ENCODE measurements at places on chromosomes 12 and 14. TPM values are rescaled to one million over a fixed set of nuclear protein-coding genes. Genes with fewer than 3 reads are reported as not detected.

The TAS2R30 gene
- total RNA-seq: 4.2 TPM

The TEX22 gene
- 0.28 TPM for total RNA-seq

The TM9SF1 gene
- 78.4 TPM for total RNA-seq

The TESPA1 gene
- total RNA-seq: not detected

The CNTN1 gene
- 1.7 TPM for total RNA-seq

The RBP5 gene
- not detected for total RNA-seq

The B4GALNT3 gene
- 0.28 TPM for total RNA-seq

The KRT77 gene
- not detected for total RNA-seq

The ZBTB1 gene
- total RNA-seq: 40.8 TPM

The PUS1 gene
- total RNA-seq: 4.2 TPM

The HOXC4 gene
- total RNA-seq: 0.19 TPM

The SYNE3 gene
- 5.9 TPM for total RNA-seq

The KRT78 gene
- total RNA-seq: not detected

The MDM1 gene
- 15.5 TPM for total RNA-seq

The COQ5 gene
- 30.9 TPM for total RNA-seq

The RNF212B gene
- total RNA-seq: not detected

The LALBA gene
- not detected for total RNA-seq

The CMA1 gene
- not detected for total RNA-seq

The DENND5B gene
- 17.8 TPM for total RNA-seq

The COQ6 gene
- 27.8 TPM for total RNA-seq

The CYP46A1 gene
- total RNA-seq: 0.56 TPM

The KRT6C gene
- total RNA-seq: not detected

The PMCH gene
- total RNA-seq: not detected

The RPS6KL1 gene
- 0.96 TPM for total RNA-seq

The MIP gene
- total RNA-seq: 0.19 TPM

The CPM gene
- total RNA-seq: 19.0 TPM

The LMO3 gene
- total RNA-seq: 0.56 TPM

The CAPRIN2 gene
- 46.5 TPM for total RNA-seq

The MYRFL gene
- under 0.01 TPM for total RNA-seq

The LRRK2 gene
- total RNA-seq: 5.9 TPM

The APOLD1 gene
- 77.2 TPM for total RNA-seq

The TPPP2 gene
- not detected for total RNA-seq

The NPFF gene
- not detected for total RNA-seq

The TAS2R9 gene
- not detected for total RNA-seq

The HCAR3 gene
- not detected for total RNA-seq

The FAM181A gene
- total RNA-seq: not detected

The LTA4H gene
- total RNA-seq: 123 TPM

The LACRT gene
- not detected for total RNA-seq

The PTGER2 gene
- 5.2 TPM for total RNA-seq

The REC8 gene
- total RNA-seq: 0.77 TPM

The LTB4R2 gene
- 1.3 TPM for total RNA-seq

The MDP1 gene
- 18.0 TPM for total RNA-seq

The PGF gene
- 17.8 TPM for total RNA-seq

The GPR135 gene
- 3.1 TPM for total RNA-seq

The ADAMTS20 gene
- not detected for total RNA-seq

The RNU4-1 gene
- total RNA-seq: under 0.01 TPM

The REM2 gene
- total RNA-seq: not detected

The E2F7 gene
- 28.6 TPM for total RNA-seq

The RPL10L gene
- total RNA-seq: not detected

The SLC41A2 gene
- 41.2 TPM for total RNA-seq

The PRH1 gene
- 18.3 TPM for total RNA-seq
